ENCODE measurements at places on chromosomes 13 and 19.

- no peak for DNase-seq
These were observed 42.6 kb downstream of the KLF2 start for GRCh38 chr19:16367261-16367683.

GRCh38 chr19:41694831-41695635 lies 7.0 kb upstream of the CEACAM7 start:
- no peak for DNase-seq

DNA sequence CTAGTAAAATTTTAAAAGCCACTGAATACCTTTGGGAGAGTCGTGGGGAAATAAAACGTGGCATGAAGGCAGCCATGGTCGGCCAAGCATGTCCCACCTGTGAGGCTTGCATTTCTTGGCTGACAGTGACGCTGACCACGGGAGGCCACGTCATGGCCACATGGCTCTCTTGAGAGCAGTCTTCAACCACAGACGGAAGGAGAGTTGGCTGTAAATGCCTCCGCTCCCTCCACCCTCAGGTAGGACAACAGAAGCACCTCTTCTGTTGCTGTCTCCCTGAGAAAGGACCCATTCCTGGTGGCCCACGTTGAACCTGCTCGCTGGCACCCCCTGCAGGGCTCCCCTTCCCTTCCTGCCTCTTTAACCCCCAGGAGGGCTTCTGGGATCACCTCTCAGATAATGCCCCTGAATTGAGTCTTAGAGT lies 10.6 kb upstream of the LRRC25 start:
- no peak for DNase-seq

DNA sequence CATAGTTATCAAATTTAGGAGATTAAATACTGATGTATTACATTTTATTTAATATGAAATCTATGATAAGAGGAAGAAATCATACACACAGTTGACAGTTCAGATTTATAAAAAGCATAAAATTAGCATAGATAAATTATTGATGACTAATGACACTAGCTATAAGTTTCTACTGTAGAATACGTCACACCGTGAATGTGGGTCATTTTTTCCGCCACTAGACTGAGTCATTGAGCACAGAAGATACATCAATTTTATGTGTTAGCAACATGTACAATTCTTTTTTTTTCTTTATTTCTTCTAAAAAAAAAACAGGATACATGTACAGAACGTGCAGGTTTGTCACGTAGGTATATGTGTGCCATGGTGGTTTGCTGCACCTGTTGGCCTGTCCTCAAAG lies 22.2 kb downstream of the AP2S1 start:
- DNase-seq: no peak

- no peak for DNase-seq
These were observed 900.1 kb downstream of the PCDH9 start for GRCh38 chr13:66329988-66330451.

DNA sequence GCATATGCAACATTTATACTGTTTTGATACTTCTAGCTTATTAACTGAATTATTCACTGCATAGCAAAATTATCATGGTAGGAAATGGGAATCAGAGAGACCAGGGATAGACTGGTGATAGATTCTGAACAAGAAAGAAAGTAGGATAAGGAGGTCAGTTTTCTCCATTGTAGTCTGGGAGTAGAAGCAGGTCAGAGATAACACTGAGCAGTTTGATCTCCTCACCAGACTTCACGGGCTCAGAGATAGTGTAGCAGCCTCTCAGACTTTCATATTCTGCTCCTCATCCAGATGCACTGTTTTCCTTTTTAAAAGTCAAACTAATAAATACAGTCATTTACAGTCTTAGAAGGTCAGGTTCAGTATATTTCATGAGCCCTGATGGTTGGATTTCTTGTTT lies 56.0 kb upstream of the MYO16 start:
- DNase-seq: no peak

- DNase-seq: no peak
These were observed 15.8 kb upstream of the POP4 start for GRCh38 chr19:29590278-29590677.

DNA sequence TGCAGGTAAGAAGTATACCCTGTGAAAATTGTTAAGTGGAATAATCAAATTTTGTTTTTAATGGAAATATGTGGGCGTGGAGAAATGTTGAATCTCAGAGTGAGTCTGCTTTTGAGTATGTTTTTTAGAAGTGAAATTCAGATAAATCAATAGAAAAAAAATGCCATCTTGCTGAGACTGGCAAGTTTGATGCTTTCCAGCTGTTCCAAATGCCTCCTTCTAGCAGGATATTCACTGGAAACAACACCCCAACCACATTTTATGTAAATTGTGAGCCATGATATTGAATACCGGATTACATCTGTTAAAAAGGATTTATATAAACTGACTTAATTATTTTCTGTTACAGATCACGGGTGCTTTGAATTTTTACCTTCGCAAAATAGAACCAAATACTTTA lies 115.4 kb downstream of the ITGBL1 start:
- DNase-seq: no peak

DNA sequence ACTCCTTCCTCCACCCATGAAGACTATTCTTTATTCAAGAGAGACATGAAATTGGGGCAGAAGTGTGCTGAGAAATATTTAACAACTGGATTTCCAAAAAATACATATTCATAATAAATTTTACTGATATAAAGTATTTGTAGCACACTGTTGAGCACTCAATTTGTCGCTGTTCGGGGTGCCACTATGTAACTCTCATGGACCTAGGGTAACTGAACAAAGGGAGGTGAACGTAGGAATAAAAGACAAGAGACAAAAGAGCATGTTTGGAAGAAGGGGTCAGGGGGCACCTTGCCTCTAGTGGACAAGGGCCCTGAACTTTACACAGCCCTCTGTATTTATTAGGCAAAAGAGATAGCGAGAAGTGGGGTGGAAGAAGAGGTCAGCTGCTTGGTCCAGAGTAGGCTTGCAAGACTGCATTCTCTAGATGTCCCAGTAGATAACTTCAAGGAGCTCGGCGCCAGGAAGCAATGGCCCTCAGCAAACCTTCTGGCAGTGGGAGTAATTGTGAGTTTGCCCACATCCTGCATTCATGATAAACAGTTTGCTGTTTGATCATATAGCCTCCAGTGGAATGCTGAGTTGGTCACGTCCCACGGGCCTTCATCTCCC lies 4.5 kb upstream of the ZNF175 start:
- DNase-seq: no peak

GRCh38 chr13:23861310-23861709 lies 27.9 kb downstream of the MIPEP start:
- DNase-seq: no peak

DNA sequence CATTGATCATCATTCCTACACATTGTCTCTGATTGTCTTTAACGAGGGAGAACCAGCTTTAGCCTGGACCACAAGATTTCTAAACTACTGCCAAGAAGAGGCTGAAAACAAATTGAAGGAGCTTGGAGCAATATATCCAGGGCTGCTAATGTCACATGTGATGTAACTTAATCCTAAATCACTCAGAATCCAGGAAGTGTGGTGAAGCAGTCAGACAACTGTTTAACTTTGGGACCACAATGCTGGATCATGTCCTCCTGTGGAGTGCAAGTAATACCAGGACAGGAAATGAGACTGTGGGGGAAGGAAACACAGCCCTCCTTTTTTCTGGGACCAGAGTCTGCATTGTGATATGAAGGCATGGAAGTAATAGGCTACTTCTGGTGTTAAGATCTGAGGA lies 430.2 kb downstream of the KCTD12 start:
- DNase-seq: no peak

DNA sequence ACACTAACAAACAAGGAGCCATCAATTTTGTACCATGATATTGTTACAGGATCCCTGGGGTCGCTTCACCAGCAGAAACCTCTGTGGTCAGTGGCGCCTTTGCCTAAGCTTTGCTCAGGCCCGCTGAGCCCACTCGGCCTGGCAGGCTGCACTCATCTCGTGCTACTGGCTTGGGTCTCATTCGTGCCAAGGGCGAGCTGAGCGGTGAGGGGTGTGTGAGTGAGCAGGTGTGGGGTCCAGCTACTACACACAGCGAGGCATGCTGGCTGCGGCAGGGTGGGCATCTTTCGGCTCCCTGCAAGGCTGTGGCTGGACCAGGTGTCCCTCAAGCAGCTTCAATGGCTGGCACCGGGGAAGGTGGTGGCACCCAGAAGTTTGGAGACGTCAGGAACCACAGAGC lies 19.1 kb downstream of the CPB2 start:
- DNase-seq: no peak

- no peak for DNase-seq
These were observed 661 bp downstream of the FREM2 start for GRCh38 chr13:38687246-38688229.

All from esophagus squamous epithelium (tissue), 5 donors.